RCC 7860 (cell line): ENCODE measurements at places on chromosomes 12 and 14.

DNA sequence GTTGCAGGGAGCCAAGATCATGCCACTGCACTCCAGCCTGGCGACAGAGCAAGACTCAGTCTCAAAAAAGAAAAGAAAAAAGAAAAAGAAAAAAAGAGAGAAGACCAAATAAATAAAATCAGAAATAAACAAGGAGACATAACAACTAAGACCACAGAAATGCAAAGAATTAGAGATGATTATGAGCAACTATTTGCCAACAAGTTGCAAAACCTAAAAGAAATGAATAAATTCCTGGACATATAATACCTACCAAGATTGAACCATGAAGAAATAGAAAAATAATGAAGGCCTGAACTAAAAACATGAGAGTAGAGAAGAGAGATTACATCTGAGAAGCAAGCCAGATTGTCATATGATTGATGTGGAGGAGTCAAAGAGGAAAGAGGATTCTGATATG is 17.6 kb upstream of the EPS8 start:
- DNase-seq = no peak

DNA sequence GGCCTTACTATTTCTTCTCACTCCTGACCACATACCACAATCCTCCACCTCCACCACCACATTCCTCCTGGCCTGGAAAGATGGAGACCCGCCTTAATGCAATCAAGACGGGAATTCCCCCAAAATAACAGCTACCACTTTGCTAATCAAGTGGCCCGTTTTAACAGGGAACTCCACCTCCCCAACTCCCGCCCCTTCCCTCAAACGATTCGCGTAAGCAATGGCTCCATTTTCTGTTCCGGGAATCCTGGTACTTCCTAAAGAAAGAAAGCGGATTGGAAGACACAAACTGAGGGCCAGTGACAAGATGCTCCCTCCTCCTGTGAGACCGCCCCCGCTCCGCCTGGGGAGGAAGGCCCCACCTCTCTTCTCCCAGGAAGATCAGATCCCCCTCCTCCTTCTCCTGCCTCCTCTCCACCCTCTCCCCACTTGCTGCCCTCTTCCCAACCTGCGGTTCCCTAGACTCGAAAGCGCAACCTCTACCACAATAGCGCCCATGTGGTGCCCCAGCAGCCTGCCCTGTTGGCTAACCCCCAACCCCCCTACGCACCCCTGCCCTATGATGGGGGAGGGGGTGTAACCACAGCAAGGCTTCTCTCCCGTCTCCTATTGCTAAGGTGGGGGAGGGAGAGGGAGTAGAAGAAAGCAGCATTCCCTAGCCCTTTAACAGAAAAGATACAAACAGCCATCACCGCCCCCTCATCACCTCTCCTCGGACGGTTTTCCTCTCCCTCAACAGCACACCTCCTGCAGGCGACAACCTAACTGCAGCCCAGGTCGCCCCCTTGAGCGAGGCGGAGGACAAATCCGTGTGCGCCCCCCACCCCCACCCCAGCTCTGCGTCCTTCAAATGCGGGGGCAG is 777 bp downstream of the ARF3 start:
- peak; percentile 84 for DNase-seq

- DNase-seq = no peak
Observed at GRCh38 chr12:3950714-3951320, 77.6 kb upstream of the PARP11 start.

GRCh38 chr12:12723681-12724420 is 6.7 kb downstream of the CDKN1B start:
- no peak for DNase-seq

GRCh38 chr12:71661977-71662530 is 1.6 kb downstream of the ZFC3H1 start:
- DNase-seq = no peak

DNA sequence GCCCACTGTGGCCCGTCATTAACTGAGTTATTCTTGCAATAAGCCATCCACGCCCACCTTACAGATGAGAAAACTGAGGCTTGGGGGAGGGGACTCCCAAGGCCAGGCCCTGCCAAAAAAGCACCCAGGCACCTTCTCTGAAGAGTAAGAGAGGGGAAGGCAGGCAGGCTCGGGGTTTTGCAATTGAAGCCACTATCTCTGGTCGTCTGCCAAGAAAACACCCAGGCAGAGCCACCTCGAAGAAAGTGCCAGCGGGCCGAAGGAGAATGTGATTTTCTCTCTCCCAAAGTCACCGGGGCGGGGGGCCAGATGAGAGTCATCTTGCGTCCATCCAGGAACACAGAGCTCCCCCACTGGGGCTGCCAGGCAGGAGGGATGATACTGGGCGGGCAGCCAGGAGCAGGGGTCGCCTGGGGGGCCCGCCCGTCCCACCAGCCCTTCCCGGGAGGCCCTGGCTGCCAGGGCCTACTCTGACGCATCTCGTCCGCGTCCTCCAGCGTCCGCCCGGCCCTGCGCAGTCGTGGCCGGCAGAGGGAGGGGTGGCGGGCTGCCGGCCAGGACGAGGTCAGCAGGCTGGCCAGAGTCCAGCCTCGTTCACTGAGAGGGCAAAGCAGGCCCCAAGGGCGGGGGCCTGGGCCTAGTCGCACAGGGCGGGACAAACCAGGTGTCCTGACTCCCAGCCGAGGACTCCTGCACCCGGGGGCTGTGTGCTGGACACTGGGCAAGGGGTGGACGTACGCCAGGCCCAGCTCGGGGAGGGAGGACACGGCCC is 74.3 kb downstream of the RFLNA start:
- DNase-seq = peak; percentile 82

DNA sequence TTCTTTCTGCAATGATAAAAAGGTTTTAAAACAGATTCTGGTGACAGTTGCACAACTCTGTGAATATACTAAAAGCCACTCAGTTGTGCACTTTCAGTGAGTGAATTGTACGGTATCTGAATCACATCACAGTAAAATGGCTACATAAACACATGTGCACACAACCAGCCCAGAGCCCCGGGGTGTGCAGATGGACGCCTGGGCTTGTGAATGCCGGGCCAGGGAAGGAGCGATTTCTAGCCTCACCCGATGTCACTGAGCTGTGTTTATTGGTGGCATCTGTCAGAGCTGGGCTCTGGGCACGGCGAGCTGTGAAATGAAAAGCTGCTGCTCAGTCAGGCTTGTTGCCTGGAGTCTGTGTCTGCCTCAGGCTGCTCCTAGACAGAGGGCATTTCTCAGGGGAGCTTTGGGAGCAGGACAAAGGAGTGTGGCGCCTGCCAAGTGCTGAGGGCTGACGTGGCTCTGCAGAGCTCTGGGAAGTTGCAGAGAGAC is 25.9 kb downstream of the RHOF start:
- DNase-seq = no peak

DNA sequence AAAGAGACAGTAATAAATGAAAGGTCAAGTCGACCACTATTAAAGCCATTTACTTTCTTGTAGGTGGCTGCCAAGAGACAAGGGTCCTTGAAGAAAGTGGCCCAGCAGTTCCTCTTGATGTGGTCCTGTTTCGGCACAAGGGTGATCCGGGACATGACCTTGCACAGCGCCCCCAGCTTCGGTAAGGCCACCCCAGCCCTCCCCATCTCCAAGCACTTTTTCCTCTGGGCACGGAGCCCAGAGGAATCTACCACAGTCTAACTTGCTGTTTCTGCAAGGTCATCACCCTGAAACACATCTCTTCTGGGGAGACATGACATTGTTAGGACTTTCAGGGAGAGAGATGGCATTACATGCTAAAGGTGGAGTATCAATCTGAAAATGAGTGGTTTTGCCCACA is 53.8 kb upstream of the RIC8B start:
- no peak for DNase-seq

DNA sequence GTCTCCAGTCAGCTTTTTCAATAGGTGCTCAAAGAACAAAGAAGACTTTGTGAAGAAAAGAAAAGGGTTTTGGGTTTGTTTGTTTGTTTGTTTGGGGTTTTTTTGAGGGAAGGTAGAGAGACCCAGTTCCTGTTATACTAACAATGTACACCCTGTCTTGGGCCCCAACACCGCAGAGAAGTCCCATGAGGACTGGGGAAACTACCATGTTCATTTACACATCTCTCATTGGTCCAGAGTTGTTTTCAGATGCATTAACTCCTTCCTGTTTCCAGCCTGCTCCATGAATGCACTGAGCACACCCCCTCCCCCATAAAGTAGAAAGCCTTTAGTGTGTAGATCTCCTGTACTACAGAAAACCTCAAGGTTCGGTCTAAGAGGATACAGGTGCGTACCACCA is 51.1 kb upstream of the SLC8A3 start:
- no peak for DNase-seq
